ENCODE measurements at places on chromosomes 11 and 22. TPM values are rescaled to one million over a fixed set of nuclear protein-coding genes. Genes with fewer than 3 reads are reported as not detected.

Gene OR8H1
- not detected for total RNA-seq

Gene MYO7A
- total RNA-seq, result 0.07 TPM

Gene GP1BB
- 139 TPM for total RNA-seq

Gene IGLL1
- not detected for total RNA-seq

Gene CHCHD10
- 270 TPM for total RNA-seq

Gene TBX1
- total RNA-seq, result 35.0 TPM

Gene OR5T1
- total RNA-seq, result not detected

Gene HARBI1
- 5.8 TPM for total RNA-seq

Gene GGTLC2
- not detected for total RNA-seq

Gene CSF2RB
- 0.60 TPM for total RNA-seq

Gene SLC22A6
- not detected for total RNA-seq

Gene ZFTA
- total RNA-seq, result 8.4 TPM

Gene MACROD1
- 45.2 TPM for total RNA-seq

Gene KCNE3
- 6.2 TPM for total RNA-seq

Gene MYBPC3
- not detected for total RNA-seq

Gene DGCR6
- total RNA-seq, result 2.0 TPM

Gene P2RX6
- 2.7 TPM for total RNA-seq

Gene C11orf65
- total RNA-seq, result 1.1 TPM

Gene FIBIN
- total RNA-seq, result not detected

Gene BLID
- not detected for total RNA-seq

Gene MFRP
- total RNA-seq, result not detected

Gene CHID1
- 114 TPM for total RNA-seq

Gene C2CD2L
- total RNA-seq, result 34.1 TPM

Gene KIRREL3
- total RNA-seq, result not detected

Gene BRSK2
- total RNA-seq, result 0.22 TPM

Gene FGF3
- not detected for total RNA-seq

Gene KRTAP5-9
- not detected for total RNA-seq

Gene TYR
- not detected for total RNA-seq

Gene OR2D2
- total RNA-seq, result 0.38 TPM

All from K562 (cell line).